ENCODE measurements at places on chromosomes 2 and 18. TPM values are rescaled to one million over a fixed set of nuclear protein-coding genes. Genes with fewer than 3 reads are reported as not detected.

TMEM163 gene
- polyA plus RNA-seq, result not detected

CDC42EP3 gene
- polyA plus RNA-seq, result 272 TPM

GRCh38 chr18:78525366-78526111 lies 454.1 kb upstream of the SALL3 start:
- no peak for DNase-seq
- no peak overlapping the region for H3K27ac ChIP-seq

DNA sequence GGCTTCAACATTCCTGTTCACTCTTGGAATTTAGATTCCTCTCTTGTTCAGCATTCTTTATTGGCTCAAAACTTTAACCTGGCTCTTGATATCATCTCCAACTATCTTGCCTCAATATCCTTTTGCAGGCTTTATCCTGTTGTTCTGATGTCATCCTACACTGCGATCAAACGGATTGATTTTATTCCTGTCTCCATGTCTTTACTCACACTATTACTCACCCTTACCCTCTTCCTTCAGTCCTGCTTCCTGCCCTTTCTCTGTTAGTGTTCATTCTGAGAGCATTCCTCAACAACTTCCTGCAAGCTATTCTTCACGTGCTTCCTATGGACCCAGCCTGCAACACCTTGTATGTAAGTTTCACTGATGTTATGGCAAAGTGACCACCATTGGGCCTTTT lies 264.7 kb downstream of the RNF152 start:
- H3K27me3 ChIP-seq, result no peaks in the 10 kb centered on the region
- DNase-seq, result no peak
- H3K36me3 ChIP-seq, result no peaks in the 10 kb centered on the region
- H3K4me3 ChIP-seq, result no peak overlapping the region

TBR1 gene
- not detected for polyA plus RNA-seq

GMPPA gene
- 35.5 TPM for polyA plus RNA-seq

- H3K4me3 ChIP-seq, result no peak overlapping the region
- H3K27me3 ChIP-seq, result no peaks in the 10 kb centered on the region
- peaks cover 13% of the 10 kb centered on the region for H3K36me3 ChIP-seq
- H3K4me1 ChIP-seq, result peaks cover 4% of the 10 kb centered on the region
These were observed 139.9 kb upstream of the EPAS1 start for GRCh38 chr2:46157072-46157965.

DSC3 gene
- polyA plus RNA-seq, result not detected

KRTCAP3 gene
- polyA plus RNA-seq, result 2.5 TPM

- no peak overlapping the region for H3K4me3 ChIP-seq
- no peaks in the 10 kb centered on the region for H3K27me3 ChIP-seq
- H3K36me3 ChIP-seq, result no peaks in the 10 kb centered on the region
- no peak for DNase-seq
- H3K27ac ChIP-seq, result no peak overlapping the region
- H3K4me1 ChIP-seq, result no peaks in the 10 kb centered on the region
These were observed 105.0 kb upstream of the ALK start for GRCh38 chr2:30026091-30027055.

DNA sequence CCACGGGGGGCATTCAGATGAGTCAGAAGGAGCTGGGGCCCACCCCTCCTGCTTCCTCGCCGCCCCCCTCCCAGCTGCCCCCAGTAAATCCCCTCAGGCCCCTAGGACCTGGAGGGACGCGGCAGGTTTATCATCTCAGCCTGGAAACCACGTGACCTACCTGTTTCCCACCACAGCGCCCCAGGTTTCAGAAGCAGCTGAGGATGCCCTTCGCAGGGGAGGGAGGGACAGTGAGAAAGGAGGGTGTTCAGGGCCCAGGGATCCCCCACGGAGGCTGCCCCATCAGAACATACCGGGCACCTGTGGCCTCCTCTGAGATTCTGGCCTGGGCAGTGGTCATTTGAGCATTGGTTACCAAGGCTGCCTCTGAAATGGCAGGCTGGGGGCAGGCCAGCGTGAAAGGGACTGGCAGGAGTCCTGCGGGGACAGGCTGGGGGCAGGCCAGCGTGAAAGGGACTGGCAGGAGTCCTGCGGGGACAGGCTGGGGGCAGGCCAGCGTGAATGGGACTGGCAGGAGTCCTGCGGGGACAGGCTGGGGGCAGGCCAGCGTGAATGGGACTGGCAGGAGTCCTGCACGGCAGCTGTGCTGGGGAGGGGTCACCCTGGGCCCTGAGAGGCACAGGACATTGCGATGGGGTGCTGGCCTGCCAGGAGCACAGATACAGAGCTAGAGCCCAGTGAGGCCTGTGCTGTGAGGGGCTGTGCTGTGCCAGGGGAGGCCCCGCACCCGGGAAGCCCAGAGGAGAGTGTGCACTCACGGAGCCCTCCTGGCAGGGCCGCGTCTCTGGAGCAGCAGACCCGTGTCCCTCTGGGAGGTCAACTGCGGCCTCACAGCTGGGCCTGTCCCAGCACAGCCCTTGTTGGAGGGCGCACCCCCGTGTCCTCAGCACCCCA lies 1.6 kb downstream of the NEU4 start:
- H3K36me3 ChIP-seq, result no peaks in the 10 kb centered on the region
- no peak overlapping the region for H3K4me3 ChIP-seq
- no peaks in the 10 kb centered on the region for H3K4me1 ChIP-seq
- H3K27me3 ChIP-seq, result no peaks in the 10 kb centered on the region
- DNase-seq, result no peak

DNA sequence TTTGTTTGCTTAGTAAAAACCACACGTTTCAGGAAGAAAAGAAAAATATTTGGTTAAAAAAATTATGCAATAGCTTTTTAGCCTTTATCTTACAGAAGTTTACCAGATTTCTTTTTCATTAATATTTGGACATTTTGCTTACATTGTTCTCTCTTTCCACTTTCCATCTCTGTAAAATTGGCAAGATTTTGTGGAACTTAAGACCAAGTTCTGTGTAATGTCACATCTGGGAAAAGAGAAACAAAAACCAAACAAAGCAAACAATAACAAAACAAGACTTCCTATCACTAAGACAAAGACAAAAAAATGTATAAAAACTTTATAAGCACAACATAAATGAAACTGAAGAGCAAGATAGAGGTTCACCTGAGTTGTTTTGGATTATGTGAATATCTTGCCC lies 1392.1 kb upstream of the CELF4 start:
- no peaks in the 10 kb centered on the region for H3K36me3 ChIP-seq
- no peaks in the 10 kb centered on the region for H3K27me3 ChIP-seq
- H3K4me1 ChIP-seq, result no peaks in the 10 kb centered on the region
- H3K4me3 ChIP-seq, result no peak overlapping the region

DNA sequence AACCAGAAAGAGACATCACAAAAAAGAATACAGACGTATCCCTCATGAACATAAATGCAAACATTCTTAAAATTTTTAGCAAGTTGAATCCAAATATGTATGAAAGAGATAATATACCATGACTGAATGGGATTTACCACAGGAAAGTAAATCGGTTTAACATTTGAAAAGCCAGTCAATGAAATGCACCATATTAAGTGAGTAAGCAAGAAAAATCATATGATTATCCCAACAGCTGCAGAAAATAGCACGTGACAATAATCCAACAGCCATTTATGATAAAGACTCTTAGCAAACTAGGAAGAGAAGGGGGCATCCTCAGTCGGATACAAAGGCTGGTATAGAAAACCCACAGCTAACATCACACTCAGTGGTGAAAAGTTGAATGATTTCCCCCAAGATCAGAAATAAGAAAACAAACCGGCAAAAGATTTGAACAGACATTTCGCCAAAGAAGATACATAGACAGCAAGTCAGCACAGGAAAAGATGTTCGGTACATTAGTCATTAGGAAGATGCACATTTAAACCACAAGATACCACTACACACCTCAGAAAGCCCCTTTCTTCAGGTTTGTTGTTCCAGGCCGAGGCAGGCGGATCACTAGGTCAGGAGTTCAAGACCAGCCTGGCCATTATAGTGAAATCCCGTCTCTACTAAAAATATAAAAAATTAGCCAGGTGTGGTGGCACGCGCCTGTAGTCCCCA lies 144.3 kb downstream of the INHBB start:
- DNase-seq, result no peak
- no peaks in the 10 kb centered on the region for H3K4me1 ChIP-seq

GRCh38 chr2:18519914-18520450 lies 40.5 kb downstream of the RDH14 start:
- DNase-seq, result no peak
- H3K27ac ChIP-seq, result no peak overlapping the region
- no peaks in the 10 kb centered on the region for H3K36me3 ChIP-seq
- no peaks in the 10 kb centered on the region for H3K27me3 ChIP-seq
- H3K4me1 ChIP-seq, result no peaks in the 10 kb centered on the region

DNA sequence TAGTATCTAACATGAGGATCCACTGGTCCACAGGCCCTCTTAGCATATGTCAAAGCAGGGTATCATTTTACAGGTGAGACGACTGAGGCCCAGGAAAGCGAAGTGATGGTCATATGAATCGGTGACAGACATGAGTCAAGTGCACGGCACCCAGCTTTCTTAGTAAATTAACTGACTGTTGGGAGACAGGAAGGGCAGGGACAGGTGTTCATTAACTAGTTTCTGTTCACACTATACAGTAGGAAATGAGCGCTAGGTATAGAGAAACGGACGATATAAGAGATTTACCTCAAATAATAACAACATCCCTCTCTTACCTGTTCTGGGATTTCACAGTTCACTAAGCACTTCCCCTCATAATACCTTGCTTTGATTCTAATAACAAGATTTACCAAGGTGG lies 1.7 kb upstream of the SMARCAL1 start:
- no peaks in the 10 kb centered on the region for H3K27me3 ChIP-seq
- no peak overlapping the region for H3K4me3 ChIP-seq
- H3K27ac ChIP-seq, result no peak overlapping the region
- H3K4me1 ChIP-seq, result peaks cover 13% of the 10 kb centered on the region

ALPI gene
- not detected for polyA plus RNA-seq

KLHL41 gene
- polyA plus RNA-seq, result not detected

SIGLEC15 gene
- polyA plus RNA-seq, result 9.9 TPM

- H3K27me3 ChIP-seq, result peaks cover 6% of the 10 kb centered on the region
- H3K27ac ChIP-seq, result no peak overlapping the region
- DNase-seq, result no peak
These were observed 6.9 kb downstream of the CDH20 start for GRCh38 chr18:61340148-61340547.

SPATA3 gene
- not detected for polyA plus RNA-seq

DNA sequence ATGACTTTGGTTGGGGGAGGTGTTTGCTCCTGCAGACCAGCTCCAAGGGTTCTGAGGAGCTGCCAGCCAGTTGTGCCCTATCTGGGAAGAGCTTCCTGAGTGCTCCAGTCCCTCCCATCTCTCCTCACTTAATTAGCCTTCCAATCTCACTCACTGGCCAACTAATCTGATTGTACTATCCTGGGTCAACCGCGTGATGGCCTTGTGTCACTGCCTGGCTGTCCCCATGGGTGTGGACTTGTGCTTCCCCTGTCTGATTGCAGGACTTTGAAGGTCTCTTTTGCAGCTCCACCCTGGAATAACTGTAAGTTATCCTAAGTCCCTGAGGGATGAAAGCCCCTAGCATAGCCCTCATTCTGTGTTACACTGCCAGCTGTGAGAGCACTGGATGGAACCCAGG lies 65.0 kb downstream of the SLC4A5 start:
- H3K4me1 ChIP-seq, result no peaks in the 10 kb centered on the region
- no peaks in the 10 kb centered on the region for H3K27me3 ChIP-seq
- no peak overlapping the region for H3K27ac ChIP-seq
- H3K36me3 ChIP-seq, result no peaks in the 10 kb centered on the region
- no peak for DNase-seq
- no peak overlapping the region for H3K4me3 ChIP-seq

- H3K4me1 ChIP-seq, result no peaks in the 10 kb centered on the region
- DNase-seq, result no peak
- no peak overlapping the region for H3K27ac ChIP-seq
- no peak overlapping the region for H3K4me3 ChIP-seq
- no peaks in the 10 kb centered on the region for H3K27me3 ChIP-seq
These were observed 1069.2 kb upstream of the CHAC2 start for GRCh38 chr2:52698408-52698807.

- H3K27ac ChIP-seq, result no peak overlapping the region
- H3K36me3 ChIP-seq, result no peaks in the 10 kb centered on the region
- H3K4me3 ChIP-seq, result no peak overlapping the region
These were observed 1780.3 kb upstream of the LRRTM1 start for GRCh38 chr2:82084679-82085392.

- H3K27ac ChIP-seq, result no peak overlapping the region
- no peak for DNase-seq
- no peak overlapping the region for H3K4me3 ChIP-seq
- H3K36me3 ChIP-seq, result peaks cover 49% of the 10 kb centered on the region
- no peaks in the 10 kb centered on the region for H3K27me3 ChIP-seq
These were observed 31.1 kb upstream of the GMCL1 start for GRCh38 chr2:69798290-69798908.

SERPINB5 gene
- not detected for polyA plus RNA-seq

DNA sequence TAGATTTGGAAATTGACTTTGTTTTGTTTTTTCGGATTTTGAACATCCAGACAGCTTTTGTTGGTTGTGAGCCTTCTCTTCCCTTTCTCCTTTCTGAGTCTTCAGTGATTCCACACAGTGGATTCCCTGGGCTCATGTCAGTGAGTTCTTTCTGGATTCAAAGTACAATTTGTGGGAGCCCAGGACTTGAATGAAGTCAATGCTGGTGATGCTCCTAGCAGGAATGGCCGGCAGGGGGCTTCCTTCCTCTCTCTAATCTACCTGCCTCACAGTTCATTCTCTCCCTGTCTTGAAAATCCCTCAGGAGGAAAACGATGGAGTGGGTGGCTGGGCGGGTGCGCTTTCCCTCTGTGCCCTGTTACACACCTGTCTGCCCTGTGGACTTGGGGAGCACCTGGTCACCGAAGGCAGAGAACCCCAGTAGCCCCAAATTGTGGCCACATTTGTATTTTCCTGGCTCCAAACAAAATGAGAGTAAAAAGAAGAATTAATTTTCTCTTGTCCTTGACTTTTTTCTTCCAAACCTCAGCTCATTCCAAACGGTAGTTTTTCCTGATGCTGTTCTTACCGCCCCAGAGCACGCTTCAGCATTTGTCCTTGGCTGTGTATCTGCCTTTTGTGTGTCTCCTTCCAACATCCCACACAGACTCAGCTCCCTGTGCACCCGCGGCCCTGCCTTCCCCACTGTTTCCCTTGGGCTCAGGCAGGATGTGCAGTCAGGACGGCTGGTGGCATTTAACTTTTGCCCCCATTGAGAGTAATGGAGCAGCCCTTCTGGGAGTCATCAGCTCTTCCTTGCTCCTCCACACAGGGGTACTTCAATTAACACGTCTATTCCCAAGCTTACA lies 86.6 kb downstream of the MARCO start:
- no peak for DNase-seq
- H3K27me3 ChIP-seq, result peaks cover 27% of the 10 kb centered on the region
- no peak overlapping the region for H3K27ac ChIP-seq
- no peaks in the 10 kb centered on the region for H3K36me3 ChIP-seq
